ENCODE measurements at places on chromosomes 6 and 20.

DNA sequence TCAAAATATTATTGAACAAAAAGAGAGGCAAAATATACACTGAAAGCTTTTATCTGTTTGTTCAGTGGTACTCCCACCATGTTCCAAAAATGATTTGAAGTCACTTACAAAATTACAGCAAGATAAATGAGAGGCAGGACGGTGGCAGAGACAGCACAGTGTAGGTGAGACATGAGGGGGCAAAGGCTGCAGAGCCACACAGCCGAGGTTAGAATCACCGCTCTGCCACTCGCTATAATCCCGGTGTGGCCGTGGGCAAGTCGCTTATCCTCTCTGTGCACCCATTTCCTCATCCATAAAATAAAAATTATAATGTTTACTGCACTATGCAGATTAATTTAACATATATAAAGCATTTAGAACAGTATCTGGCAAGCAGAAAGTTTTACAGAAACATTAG lies 140.1 kb upstream of the BEND6 start:
- no peak for DNase-seq

GRCh38 chr6:36593569-36594028 lies 563 bp upstream of the SRSF3 start:
- no peak for DNase-seq

- DNase-seq: no peak
These were observed 59.5 kb upstream of the BMP2 start for GRCh38 chr20:6708010-6708409.

- DNase-seq: no peak
These were observed 26.4 kb downstream of the ARMC2 start for GRCh38 chr6:108874470-108875160.

DNA sequence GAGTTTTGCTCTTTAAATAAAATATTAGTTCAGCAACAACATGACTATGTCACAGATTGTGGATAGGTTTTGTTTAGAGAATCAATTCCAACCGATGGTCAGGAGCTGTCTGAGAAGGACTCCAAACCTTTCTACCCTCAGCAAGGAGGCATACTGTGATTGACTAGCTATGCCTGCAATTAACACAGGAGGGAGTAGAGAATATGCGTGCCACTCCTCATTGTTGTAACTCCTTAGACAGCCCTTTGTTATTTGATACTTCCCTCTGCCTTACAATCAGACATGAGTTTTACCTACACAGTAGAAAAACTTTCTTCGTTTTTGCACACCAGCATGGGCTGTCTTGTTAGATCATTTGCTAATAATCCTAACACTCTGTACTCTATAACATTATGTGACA lies 796.5 kb downstream of the PRIM2 start:
- no peak for DNase-seq

GRCh38 chr20:45935416-45936046 lies 1.0 kb downstream of the PCIF1 start:
- no peak for DNase-seq

GRCh38 chr6:1502041-1502440 lies 107.7 kb upstream of the FOXC1 start:
- DNase-seq: no peak

GRCh38 chr6:155523821-155524651 lies 68.4 kb upstream of the NOX3 start:
- DNase-seq: no peak

DNA sequence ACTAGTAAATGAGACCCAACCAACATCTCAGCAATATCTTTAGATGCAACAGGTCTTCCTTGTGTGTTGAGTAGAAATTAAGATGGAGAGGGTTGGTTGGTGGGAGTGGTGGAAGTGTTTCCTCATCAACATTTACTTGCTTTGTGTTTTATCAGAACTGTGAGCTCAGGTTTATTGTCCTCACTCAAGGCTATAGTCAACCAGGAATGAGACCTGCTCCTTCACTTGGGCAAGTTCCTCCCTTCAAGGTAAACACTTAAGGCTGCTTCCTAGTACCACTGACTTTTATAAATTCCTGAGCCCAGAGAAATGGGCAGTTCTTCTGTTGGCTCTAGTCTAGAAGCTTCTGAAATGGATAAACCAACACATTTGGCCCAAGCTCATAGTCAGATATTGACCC lies 48.9 kb upstream of the MOCS1 start:
- DNase-seq: no peak

DNA sequence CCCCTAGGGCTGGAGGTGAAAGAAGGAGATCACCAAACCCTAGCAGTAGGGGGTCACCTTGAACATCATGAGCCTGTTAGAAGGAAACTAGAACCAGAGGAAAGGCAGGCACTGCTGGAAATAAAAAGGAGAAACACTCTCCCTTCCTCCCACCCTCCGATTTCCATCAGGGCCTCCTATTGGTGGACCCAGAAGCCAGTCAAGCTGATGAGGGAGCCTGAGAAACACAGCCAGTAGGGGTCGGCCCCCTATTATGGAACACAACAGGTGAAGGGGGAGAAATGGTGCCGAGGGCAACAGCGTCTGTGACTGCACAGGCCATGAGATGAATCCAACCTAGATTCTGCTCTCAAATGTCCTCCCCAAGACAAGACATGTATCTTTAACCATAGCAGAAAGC lies 156.1 kb upstream of the LRFN2 start:
- no peak for DNase-seq

DNA sequence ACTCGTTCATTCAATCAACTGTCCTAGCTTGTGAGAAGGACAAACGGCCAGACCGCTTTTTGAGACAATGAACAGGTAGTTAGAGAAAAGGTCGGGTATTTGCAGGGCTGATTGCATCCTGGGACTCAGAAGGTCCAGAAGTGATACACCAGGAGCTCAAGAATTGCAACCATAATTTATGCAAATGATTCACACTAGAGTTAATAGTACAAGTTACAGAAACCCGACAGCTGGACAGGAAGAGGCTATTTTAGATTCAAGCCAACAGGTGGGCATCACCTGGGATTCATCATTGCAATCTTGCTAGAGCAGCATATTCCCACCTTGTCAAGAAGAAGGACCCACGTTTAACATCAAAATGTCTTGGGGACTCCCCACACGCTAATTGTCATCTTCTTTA lies 83.5 kb downstream of the TNFAIP3 start:
- DNase-seq: no peak

DNA sequence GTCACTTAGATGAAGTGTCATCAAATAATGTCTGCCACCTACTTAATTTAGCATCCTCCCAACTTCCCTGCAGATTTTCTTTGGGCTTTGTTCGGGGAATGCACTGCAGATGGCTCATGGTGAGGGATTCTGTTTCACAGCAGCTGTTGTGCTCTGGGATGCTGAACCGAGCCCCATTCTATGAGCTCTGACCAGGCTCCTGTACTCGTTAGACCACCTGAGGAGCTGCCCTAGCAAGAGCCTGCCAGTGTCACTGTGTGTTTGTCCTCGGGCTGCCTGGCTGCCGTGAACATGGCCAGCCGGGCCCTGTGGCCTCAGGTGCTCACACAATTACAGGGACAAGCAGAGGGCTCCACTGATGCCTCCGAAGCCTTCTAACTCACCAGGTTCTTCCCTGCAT lies 238.8 kb upstream of the ECI2 start:
- DNase-seq: no peak

DNA sequence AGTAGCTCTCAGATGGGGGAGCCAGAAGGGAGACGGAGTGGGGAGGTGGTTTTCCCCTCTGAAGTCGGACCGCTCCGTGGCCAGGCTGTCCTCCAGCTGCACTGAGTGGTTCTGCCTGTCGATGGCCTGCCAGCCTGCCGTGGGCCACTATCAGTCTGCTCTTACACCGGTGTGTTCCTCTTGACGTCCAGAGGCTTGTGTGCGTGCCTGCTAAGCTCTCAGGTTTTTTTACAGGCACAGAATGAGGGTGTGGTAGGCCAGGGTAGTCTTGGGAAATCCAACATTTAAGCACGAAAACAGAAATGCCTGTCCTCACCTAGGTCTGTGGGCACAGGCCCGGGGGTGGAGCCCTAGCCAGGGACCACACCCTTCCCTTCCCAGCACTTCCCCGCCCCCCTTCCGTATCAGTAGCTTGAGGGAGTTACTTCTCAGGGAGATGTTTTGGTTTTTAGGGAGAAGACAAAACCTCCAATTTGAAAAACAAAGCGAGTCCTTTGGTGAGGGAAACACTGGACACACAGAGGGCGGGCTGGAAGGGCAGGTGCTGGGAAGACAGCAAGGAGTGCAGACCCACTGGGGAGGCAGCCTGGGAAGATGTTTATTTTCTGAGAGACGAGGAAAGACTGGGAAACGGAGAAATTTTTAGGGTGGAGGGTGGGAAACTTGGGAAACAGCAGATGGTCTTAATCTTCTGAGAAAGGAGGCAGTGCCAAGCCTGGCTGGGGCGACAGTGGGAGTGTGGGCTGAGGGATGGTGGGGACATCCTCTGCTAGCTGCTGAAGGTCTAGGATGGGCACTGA lies 106.5 kb downstream of the LY86 start:
- no peak for DNase-seq

DNA sequence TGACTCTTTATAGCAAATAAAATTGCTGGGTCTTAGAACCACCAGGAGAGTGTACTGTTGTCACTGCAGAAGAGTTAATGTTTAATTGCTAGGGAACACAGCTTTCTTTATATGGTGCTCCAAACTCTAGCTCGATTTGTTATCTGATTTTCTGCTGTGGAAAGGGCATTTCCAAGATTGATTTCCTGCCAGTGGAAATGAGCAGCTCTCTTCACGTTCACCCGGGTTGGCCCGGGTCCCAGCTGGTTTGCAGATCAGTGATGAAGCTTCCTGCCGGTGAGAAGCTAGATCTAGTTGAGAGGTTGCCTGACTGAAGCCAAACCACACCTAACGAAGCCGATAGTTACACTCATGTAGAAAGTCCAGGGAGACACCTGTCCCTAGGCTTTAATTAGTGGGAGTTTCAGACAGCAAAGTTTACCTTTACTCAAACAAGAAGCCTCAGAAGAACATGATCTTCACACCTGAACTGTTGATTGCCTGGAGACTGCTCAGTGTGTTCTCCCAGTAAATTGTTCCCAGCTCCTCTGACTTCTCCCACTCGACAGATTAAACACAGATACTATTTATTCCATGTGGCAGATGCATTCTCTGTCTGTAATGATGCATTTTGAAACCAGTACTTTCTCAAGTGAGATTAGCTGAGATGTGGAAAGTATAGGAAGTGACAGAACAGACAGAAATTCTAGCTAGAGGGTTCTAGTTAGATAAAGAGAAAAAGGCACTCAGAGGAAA lies 27.8 kb downstream of the PAQR8 start:
- no peak for DNase-seq

GRCh38 chr20:19757487-19758132 lies 448 bp upstream of the RIN2 start:
- peak; percentile 82 for DNase-seq

GRCh38 chr20:50368813-50369224 lies 141.4 kb upstream of the PTPN1 start:
- no peak for DNase-seq

GRCh38 chr6:33254591-33254990 lies 17.1 kb downstream of the VPS52 start:
- no peak for DNase-seq

DNA sequence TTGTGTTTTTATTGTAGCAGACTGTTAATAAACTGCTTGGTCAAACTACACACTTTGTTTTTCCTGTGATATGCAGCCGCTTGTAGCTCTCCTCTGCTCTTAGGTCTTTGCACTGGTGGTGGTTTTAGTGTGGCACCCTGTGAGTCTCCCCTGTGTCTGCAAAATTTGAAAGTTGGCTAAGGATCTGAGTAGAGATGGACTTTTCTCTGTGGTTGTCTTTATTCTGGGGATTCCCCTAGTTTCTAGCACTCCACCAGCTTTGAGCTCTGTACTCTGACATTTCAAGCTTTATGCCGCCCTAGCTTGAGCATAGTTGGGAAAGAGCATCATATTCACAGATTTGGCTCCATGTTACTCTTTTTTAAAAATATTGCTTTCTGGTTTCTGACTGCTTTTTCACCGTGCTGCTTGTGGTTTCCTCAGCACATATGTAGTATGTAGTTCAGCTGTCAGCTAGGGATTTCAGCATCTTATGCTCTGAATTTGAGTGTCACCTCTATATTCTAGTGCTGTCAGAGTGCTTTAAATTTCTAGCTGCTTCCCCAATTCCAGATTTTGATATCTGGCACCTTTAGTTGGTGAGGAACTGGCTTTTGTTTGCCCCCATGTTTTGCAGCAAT lies 25.4 kb downstream of the CDYL start:
- DNase-seq: no peak

- DNase-seq: no peak
These were observed 171.2 kb upstream of the THBS2 start for GRCh38 chr6:169424821-169425240.

GRCh38 chr6:94005835-94006234 lies 586.5 kb upstream of the EPHA7 start:
- DNase-seq: no peak

GRCh38 chr6:45841062-45841461 lies 174.6 kb downstream of the CLIC5 start:
- no peak for DNase-seq

DNA sequence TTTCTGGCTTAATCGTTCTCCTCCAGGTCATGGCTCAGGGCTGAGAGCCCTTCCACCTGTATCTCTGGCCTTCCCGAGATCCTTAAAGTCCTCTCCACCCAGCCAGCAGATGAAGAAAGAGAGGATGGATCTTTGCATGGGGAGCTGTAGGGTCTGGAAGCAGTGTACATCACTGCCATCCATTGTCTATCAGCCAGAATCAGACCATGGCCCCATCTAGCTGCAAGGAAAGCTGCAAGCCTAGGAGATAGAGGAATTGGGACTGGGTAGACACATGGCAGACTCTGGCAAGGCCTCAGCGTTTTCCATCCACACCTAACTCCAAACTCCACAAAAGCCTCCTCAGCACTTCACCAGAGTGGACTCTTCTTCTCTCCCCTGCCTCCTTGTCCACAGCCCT lies 113.8 kb upstream of the MAFB start:
- DNase-seq: no peak

DNA sequence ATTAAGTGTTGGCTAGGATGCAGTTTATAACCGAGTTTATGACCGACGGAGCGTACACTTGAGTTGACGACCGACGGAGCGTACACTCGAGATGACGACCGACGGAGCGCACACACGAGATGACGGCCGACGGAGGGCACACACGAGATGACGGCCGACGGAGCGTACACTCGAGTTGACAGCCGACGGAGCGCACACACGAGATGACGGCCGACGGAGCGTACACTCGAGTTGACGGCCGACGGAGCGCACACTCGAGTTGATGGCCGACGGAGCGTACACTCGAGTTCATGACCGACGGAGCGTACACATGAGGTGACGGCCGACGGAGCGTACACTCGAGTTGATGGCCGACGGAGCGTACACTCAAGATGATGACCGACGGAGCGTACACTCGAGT lies 119.8 kb downstream of the HUS1B start:
- DNase-seq: no peak

DNA sequence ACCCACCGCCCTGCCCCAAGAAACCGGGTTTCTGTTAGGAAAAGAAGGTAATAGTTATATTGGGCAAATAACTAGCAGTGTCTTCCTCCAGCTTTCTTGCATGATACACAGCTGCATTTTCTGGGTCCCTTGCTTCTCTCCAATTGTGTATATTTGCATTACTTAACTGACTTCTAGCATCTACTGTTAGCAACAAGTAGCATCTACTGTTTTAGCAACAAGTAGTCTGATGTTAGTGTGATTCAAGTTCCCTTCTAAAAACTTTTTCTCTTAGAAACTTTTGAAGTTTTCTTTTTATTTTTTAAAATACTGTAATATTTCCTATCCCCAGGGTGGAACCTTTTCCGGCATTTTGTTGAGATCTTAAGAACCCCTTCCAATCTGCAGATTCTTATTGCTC lies 221.2 kb downstream of the CLIC5 start:
- no peak for DNase-seq
